Fibroblast of villous mesenchyme (primary cell): ENCODE measurements at places on chromosomes 12 and 14. TPM values are rescaled to one million over a fixed set of nuclear protein-coding genes. Genes with fewer than 3 reads are reported as not detected.

CABP1 gene
- total RNA-seq: not detected in 2 replicates

OVCH1 gene
- total RNA-seq: under 0.01 TPM in 2 replicates

RCOR1 gene
- 12.6 and 23.7 TPM in 2 replicates for total RNA-seq

SYCP3 gene
- total RNA-seq: under 0.01 and 0.32 TPM in 2 replicates

MIP gene
- not detected in 2 replicates for total RNA-seq

RTL1 gene
- total RNA-seq: not detected in 2 replicates

PLEKHG7 gene
- total RNA-seq: not detected in 2 replicates

IFNG-AS1 gene
- total RNA-seq: not detected in 2 replicates

ISM2 gene
- total RNA-seq: under 0.01 TPM in 1 of 2 replicates, not detected in the other

RHEBL1 gene
- total RNA-seq: 0.64 and 0.86 TPM in 2 replicates
